ENCODE measurements at places on chromosomes 3 and 15. TPM values are rescaled to one million over a fixed set of nuclear protein-coding genes. Genes with fewer than 3 reads are reported as not detected.
A peak's percentile ranks its signal among the peaks of the same experiment; 100 is the strongest.

The RASL12 gene
- total RNA-seq: not detected

DNA sequence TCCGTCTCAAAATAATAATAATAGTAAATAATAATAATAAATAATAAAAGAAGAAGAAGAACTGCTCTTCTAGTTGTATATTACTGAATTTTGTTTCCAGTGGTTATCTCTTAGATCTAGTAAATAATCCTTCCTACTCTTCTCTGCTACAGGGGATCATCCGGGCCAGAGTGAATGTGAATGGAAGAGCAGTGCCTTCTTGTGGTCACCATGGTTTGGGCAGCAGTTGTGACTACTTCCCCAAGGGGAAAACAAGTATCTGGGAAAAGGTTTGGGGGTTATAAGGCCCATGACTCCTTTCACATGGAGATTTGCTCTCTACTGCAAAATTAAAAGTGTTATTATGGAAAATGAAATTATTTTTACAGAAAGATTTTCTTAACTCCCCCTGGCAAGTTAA lies 5.5 kb upstream of the OR5K1 start:
- no peaks in the 10 kb centered on the region for H3K4me1 ChIP-seq
- H3K36me3 ChIP-seq: no peaks in the 10 kb centered on the region
- no peak for DNase-seq
- H3K4me3 ChIP-seq: no peak overlapping the region
- no peak overlapping the region for H3K27ac ChIP-seq
- H3K27me3 ChIP-seq: no peaks in the 10 kb centered on the region

DNA sequence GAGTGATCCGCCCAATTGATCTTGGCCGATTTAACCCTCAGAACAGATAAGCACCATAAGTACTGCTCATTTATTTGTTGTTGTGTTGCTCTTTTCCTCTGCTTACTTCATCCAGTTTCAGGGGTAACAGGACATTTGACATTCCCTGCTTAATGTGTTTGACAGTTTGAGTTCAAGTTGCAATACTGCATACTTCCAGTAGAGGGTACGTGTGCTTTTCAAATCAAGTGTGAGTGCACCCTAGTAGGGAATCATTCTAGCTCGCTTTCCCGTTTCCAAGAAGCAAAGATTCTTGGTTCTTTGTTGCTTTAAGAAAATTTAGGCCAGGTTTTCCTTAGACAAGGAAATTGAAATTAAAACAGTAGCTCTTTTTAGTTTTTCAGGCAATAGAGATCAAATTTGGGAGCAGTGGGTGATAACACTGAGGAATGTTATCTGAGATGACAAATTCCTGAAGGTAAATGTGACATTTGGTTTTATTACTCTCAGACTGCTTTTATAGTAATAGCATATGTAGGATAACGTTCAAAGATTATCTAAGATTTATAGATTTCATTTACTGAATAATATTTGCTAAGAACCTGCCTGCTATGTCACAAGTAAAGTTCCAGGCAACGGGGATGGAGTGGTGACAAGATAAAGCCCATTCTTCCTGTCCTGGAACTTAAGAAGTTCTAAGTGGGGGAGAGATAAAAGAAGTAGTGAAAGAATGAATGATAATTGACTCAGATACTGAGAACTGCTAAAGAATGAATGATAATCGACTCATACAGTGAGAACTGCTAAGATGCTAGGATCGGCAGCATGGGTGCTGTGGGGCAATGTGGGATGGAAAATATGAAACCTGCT lies 73.3 kb downstream of the SYNPR start:
- H3K4me1 ChIP-seq: no peaks in the 10 kb centered on the region
- H3K4me3 ChIP-seq: no peak overlapping the region
- no peak overlapping the region for H3K27ac ChIP-seq
- H3K27me3 ChIP-seq: peaks cover 22% of the 10 kb centered on the region
- H3K36me3 ChIP-seq: no peaks in the 10 kb centered on the region

GRCh38 chr3:147736226-147736625 lies 327.1 kb downstream of the ZIC1 start:
- no peaks in the 10 kb centered on the region for H3K4me1 ChIP-seq
- H3K27me3 ChIP-seq: no peaks in the 10 kb centered on the region
- H3K36me3 ChIP-seq: no peaks in the 10 kb centered on the region
- H3K4me3 ChIP-seq: no peak overlapping the region

GRCh38 chr3:27467545-27467944 lies 16.6 kb downstream of the SLC4A7 start:
- no peaks in the 10 kb centered on the region for H3K27me3 ChIP-seq
- no peak overlapping the region for H3K4me3 ChIP-seq
- H3K27ac ChIP-seq: peak overlapping the region; percentile 28
- peaks cover 9% of the 10 kb centered on the region for H3K36me3 ChIP-seq
